Activated CD4-positive, CD25-positive, alpha-beta regulatory T cell (primary cell): ENCODE measurements at places on chromosomes 5 and 9.

- no peak for DNase-seq
These were observed 50.9 kb upstream of the RXRA start for GRCh38 chr9:134275375-134275774.

DNA sequence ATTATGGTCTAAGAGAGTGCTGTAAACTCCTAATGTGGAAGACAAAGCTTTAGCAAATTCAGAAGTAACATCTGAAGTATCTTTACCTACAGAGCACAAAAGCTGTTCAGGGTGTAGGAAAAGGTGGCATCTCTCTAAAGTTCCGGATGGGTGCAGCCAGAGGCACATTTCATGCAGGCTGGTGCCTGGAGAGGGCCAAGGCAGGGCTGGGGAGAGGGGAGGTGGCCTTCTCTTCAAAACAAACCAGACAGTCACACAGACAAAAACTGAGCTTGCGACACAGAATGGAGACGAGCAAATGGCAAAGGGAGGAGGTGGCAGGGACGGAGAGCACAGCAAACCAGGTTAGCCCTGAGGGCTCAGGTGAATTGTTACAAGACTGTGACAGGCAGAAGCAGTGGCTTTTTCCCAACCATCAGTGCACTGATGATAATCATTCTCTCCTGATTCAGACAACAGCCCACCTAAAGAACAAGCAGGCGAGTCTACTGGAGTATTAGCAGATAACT, 121.5 kb upstream of the PCA3 start:
- DNase-seq, result no peak

- DNase-seq, result no peak
These were observed 764.2 kb downstream of the IRX1 start for GRCh38 chr5:4359847-4360246.

- no peak for DNase-seq
These were observed 214.6 kb downstream of the PDZD2 start for GRCh38 chr5:31853398-31854135.
